GM23248 (cell line): ENCODE measurements at places on chromosomes 12 and 14.

GRCh38 chr12:68246350-68246749 lies 7.1 kb downstream of the IL22 start:
- no peaks in the 10 kb centered on the region for H3K36me3 ChIP-seq
- H3K4me3 ChIP-seq, result no peak overlapping the region
- peaks cover 4% of the 10 kb centered on the region; the same call in 1 of the 2 replicates for H3K27me3 ChIP-seq
- H3K4me1 ChIP-seq, result no peaks in the 10 kb centered on the region
- H3K27ac ChIP-seq, result no peak overlapping the region
- DNase-seq, result no peak

- no peaks in the 10 kb centered on the region for H3K4me1 ChIP-seq
- no peaks in the 10 kb centered on the region for H3K36me3 ChIP-seq
- no peak overlapping the region for H3K4me3 ChIP-seq
- no peak for DNase-seq
Measured at GRCh38 chr14:55864890-55865655, 253.1 kb upstream of the PELI2 start.

- no peak overlapping the region for H3K4me3 ChIP-seq
- no peaks in the 10 kb centered on the region for H3K27me3 ChIP-seq
- peak; percentile 17 for DNase-seq
Measured at GRCh38 chr12:47590771-47591360, 115.0 kb downstream of the RPAP3 start.

DNA sequence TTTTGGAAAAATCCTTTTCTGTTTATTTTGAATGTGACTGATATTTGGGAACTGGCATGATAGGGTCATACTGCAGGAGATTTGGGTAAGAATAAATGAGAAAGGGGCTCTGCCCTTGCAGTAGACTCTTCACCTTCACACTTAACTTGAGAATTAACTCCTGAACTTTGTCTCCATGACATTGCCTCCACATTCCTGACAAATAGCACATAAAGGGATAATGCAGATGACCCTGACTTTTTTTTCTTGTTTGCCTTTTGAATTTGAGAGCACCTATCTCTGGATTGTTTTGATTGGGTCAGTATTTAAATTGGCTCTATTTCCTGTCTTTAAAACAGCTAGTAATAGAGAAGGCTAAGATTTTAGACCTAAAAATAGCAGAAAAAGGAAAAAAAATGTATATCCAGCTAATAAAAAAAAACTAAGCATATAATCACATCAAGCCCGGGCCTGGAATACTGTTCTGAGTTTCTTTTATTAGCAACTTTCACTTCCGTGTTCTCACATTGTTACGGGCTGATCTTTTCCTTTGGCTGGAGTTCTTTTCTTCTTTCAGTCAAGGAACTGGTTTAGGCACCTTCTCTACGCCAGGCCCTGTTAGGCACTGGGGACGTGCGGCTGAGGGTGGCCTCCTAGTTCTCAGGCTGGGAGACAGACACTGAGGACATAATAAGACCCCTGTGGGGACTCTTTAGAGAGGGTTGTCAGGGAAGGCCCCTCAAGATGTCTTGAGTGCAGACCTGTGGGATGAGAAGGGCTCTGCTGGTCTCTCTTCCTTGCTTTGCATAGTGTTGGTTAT lies 53.1 kb upstream of the GNPNAT1 start:
- 0 out of 2 replicates have a peak overlapping the region, but pooled peaks have one; percentile 2 for H3K27ac ChIP-seq
- peak overlapping the region; percentile 22; the same call in 1 of the 2 replicates for H3K4me3 ChIP-seq
- peak; percentile 37 for DNase-seq
- H3K27me3 ChIP-seq, result no peaks in the 10 kb centered on the region

DNA sequence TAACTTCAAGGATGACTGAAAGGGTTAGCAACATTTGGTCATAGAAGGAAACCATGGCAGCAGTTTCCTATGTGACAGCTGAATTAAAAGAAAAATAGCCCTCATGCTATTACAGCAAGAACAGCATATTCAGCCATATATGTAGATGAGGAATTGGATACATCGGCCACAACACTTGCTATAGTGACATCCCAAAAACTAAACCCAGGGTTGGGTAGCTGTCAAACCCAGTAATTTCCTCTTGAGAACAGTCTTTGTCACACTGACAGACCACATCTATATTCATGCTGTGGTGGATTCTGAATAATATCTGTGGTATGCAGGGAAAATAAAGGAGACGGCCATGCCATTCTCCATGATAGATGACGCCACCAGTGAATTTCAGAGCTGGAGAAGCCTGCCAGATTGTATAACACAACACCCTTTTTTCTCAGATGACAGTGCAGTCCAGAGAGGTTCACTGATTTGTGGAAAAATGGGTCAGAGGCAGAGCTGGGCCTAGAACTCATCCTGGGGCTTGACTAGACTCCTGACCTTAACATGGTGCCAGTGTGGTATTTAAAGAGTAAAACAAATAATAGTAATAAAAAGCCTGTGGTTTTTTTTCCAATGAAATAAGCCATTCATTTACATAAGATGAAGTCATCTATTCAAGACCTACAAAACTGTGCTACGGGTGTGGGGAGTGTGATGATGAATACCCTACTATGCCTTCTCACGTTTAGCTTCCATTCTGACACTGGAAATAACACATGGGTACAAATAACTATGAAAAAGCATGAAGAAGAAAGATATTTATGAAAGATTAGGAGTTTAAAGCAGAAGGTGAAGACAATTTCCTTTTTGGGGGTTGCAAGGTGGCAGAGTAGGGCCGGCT lies 32.3 kb downstream of the EFCAB11 start:
- peak overlapping the region; percentile 90 for H3K27ac ChIP-seq
- H3K27me3 ChIP-seq, result no peaks in the 10 kb centered on the region
- no peak overlapping the region for H3K4me3 ChIP-seq
- peak; percentile 93 for DNase-seq
- H3K4me1 ChIP-seq, result peaks cover 33% of the 10 kb centered on the region
